NCI-H1694 treated with DMSO at 0.1 percent for 48 hours (cell line): ENCODE measurements at places on chromosomes 3 and 15.
A peak's percentile ranks its signal among the peaks of the same experiment; 100 is the strongest.

DNA sequence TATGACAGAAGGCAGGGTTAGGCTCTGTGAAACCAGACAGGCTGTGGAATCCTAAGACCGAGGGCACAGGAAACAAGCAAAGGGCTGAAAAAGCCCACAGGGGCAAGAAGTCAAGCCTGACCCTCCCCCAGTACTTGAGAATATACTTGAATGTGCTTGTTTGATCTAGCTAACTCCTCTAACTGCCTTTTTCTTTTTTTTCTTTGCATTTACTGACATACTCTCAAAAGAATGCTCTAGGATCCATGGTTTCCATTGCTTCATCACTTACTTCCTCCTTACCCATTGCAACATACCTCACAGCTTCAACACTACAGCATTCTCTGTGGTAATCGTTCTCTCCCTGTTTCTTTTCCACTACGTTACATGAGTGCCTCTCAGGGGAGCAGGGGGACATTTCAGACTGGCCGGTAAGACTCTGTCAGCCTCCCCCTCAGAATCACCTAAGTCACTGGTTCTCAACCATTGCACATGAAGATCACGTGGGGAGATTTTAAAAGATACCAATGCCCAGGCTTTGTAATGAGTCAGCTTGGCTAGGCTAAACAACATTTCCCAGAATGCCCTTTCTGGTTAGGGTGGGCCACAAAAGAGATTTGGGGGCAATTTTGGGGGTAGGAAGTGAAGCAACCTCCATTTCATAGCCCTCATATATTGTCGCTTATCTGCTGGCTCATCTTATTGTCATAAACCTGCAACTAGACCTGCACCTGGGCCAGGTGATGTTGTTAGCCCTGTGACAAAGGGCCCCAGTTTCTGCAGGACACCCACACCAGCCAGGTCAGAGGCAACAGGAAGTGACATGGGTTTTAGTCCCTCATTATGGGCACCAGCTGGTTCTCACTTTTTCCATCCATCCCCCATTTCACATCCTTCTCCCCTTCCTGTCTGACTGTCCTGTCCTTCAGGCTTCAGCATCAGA lies 24.6 kb upstream of the RSL24D1 start:
- DNase-seq, result peak; percentile 6

DNA sequence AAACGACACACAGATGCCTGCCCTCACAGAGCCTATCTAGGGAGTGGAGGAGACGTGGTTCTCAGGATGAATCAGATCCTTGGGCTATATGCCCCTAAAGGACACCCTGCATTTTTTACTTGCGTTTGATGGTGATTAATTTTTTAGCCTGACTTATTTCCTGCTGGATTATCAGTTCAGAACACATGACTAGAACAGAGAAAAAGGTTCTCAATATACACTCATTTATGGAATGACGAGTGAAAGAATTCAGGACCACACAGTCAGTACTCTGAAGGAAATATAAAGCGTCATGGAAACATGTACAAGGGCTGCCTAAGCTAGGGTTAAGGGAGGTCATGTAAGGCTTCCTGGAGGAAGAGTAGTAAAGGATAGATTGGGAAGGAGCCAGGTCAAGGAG lies 121.8 kb downstream of the SSR3 start:
- no peak for DNase-seq

DNA sequence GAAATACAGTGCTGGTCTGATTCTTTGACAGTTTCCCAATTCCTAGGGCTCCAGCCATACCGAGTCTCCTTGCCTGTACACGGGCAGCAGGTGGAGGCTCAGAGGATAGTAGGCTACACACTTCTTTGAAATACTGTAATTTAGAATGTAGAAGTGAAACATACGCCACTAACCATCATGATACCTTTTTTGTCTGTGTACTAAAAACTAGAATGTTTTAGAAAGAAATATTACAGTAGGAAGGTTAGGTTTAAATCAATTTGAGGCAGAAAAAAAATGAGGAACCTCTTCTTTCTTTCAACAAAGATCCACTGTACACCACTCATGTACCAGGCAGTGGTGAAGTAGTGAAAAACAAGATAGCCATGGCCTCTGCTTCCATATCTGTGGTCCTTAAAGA lies 354.7 kb downstream of the MCTP2 start:
- DNase-seq, result no peak

- DNase-seq, result no peak
Measured at GRCh38 chr3:195908694-195909581, 587 bp upstream of the TNK2 start.

- DNase-seq, result no peak
Measured at GRCh38 chr15:35851491-35851890, 305.5 kb upstream of the DPH6 start.

- no peak for DNase-seq
Measured at GRCh38 chr3:10981961-10982360, 10.6 kb upstream of the SLC6A1 start.

DNA sequence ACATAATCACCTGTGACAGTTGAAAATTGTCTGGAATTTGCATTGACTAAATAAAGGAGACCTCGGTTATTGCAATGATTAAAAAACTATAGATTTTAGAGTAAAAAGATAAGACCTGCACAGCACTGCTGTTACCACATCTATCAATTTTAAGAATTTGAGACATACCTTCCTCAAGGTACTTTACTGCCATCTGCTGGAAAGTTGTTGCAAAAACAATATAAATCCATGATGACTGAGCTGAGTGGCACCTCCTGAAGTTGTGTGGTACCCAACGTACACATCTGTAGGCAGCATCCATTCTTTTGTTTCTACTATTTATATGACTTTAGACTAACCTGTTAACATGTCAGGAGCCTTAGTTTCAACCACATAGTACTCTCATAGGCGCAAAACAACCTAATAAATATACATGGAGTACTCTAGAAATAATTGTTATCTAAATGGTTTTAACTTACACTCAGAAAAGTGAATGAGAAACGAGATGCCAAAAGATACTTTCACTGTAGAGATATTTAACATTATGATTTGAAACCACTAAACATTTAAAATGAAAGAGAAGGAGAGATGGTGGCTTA lies 106.7 kb downstream of the GHSR start:
- peak; percentile 47 for DNase-seq

- no peak for DNase-seq
Measured at GRCh38 chr3:146125951-146126350, 35.0 kb downstream of the PLOD2 start.

DNA sequence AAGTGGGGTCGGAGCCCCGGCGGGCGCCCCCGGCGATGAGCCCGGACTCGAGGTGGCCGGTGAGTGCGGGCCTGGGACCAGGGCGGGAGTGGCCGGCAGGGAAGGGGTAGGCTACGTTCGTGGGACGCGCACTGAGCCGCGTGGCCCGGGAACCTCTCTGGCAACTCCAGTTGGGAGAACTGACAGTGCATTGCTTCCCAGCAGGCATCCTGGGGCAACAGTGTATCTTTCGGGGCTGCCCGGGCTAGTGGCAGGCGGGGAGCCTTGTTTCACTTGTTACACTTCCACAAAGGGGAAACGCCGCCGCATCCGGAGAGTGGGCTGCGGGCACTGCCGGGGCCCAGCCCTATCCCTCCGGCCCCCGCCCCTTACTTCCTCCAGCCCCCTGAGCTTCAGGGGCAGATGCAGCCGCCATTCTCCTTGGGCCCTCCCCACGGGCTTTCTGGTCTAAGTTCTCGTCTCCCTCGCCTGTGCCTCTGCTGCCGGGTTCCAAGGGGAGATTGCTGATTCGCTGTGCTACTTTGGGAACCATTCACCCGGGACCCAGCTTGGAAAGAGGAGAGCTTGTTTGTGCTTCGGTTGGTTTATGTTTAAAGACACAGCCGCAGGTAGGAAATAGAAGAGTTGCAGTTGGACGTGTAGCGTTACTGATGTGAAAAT lies 675 bp downstream of the BRPF1 start:
- DNase-seq, result no peak

DNA sequence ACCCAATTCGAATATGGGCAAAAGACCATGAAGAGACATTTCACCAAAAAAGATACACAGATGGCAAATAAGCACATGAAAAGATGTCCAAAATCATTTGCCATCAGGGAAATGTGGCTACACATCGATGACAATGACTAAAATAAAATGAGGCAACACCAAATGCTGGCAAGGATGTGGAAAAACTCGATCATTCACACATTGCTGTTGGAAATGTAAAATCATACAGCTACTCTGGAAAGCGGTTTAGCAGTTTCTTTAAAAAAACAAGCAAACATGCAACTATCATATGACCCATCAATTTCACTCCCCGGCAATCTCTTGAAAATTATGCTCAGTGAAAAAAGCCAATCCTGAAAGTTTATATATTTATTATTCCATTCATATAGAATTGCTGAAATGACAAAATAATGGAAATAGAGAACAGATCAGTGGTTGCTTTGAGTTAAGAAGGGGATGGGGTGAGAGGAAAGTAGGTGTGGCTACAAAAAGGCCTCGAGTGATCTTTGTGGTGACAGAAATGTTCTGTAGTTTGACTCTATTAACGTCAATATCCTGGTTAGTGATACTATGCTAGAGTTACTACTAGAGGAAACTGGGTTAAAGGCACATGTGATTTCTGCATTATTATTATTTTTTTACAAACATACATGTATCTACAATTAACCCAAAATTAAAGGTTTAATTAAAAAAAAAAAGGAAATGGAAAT lies 45.0 kb downstream of the DLG1 start:
- no peak for DNase-seq

DNA sequence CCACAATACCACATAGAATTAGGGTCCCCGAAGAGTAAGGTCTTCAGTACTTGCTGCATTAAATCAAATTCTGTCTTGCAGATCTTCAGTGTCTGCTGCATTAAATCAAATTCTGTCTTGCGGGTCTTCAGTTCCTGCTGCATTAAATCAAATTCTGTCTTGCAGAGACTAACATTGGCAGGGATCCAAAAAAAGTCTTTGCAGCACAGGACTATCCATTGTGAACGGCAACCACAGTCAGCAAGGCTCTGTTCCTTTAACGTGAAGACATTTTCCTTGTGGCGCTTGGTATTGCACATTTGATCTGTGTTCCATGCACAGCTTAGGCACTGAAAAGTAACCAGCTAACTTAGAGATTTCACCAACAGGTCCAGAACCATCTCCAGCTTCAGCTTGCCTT lies 46.8 kb upstream of the POMGNT2 start:
- DNase-seq, result no peak

GRCh38 chr15:88661041-88661700 lies 22.4 kb downstream of the ISG20 start:
- no peak for DNase-seq

- no peak for DNase-seq
Measured at GRCh38 chr15:98905963-98906711, 101.5 kb downstream of the PGPEP1L start.

GRCh38 chr3:89527736-89528305 lies 420.4 kb downstream of the EPHA3 start:
- no peak for DNase-seq

GRCh38 chr3:195386739-195387138 lies 56.1 kb downstream of the ACAP2 start:
- DNase-seq, result no peak

DNA sequence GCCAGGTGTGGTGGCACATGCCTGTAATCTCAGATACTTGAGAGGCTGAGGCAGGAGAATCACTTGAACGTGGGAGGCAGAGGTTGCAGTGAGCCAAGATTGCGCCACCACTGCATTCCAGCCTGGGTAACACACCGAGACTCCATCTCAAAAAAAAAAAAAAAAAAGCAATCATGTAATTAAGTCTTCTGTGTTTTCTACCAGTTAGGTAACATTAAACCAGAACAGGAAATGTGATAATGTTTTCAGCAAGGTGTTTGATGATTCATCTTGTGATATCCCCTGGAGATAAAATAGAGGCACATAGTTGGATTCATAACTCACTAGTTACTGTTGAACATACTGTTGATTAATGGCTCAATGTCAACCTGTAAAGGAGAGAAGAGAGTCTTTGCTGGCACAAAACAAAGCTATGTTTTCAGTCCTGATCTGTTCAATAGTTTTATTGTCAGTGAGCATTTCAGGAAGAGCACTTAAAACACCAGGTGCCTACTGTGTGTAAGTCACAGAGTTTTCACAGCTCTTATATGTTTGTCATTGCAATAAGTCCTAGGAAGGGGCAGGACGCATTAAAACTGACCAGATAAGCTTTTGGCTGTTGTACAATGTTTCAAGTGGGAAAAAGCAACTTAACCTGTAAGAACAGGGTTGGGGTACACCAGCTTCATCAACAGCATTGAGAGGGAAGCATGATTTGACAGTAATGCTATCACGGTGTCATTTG lies 19.5 kb downstream of the DNAJB11 start:
- DNase-seq, result no peak

DNA sequence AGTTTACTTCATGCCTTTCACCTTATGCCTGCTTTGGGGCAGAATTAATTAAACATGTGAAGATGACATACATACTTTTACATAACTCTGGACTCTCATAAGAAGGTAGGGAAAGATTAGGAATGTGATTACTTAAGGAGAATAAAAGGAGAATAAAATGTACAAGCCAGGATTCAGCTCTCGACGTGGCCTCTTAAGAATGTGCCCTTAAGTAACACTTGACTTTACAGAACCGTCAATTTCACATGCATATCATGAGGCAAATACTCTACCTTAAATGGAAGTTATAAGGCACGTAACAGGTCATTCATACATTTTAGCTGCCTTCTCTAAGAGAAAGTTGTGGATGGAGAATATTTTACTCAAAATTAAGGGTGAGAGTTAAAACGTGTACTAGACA lies 263.7 kb upstream of the LMCD1 start:
- DNase-seq, result no peak

DNA sequence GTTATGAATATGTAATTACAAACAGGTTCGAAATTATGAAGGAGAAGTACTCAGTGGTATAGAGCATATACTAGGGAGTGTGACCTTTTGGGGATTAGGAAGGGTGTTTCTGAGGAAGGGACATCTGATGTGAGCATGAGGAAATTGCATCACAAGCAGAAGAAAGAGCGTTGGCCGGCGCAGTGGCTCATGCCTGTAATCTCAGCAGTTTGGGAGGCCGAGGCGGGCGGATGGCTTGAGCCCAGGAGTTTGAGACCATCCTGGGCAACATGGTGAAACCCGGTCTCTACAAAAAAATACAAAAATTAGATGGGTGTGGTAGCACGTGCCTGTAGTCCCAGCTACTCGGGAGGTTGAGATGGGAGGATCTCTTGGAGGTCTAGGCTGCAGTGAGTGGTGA lies 6.9 kb downstream of the CMTM7 start:
- no peak for DNase-seq

DNA sequence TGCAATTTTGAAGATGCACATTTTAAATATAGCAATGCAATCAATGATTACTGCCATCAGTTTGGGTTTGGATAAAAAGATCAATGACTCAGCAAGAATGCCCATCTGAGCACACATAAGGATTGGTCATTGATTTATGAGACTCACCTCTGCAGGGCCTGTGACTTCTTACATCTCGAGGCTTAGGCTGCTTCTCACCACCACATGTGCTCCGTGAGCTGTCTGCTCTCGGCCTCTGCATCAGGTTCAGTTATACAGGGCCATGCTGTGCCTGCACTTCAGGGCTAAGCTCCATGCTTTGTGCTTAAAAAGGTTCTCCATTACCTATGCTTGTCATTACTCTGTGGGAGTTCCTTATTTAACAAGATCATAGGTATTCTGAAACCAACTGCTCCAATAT lies 887.5 kb downstream of the DIPK2A start:
- no peak for DNase-seq
